ENCODE measurements at places on chromosomes 7 and 10.

GRCh38 chr10:31083765-31084184 lies 52.1 kb upstream of the ZNF438 start:
- no peak for DNase-seq

DNA sequence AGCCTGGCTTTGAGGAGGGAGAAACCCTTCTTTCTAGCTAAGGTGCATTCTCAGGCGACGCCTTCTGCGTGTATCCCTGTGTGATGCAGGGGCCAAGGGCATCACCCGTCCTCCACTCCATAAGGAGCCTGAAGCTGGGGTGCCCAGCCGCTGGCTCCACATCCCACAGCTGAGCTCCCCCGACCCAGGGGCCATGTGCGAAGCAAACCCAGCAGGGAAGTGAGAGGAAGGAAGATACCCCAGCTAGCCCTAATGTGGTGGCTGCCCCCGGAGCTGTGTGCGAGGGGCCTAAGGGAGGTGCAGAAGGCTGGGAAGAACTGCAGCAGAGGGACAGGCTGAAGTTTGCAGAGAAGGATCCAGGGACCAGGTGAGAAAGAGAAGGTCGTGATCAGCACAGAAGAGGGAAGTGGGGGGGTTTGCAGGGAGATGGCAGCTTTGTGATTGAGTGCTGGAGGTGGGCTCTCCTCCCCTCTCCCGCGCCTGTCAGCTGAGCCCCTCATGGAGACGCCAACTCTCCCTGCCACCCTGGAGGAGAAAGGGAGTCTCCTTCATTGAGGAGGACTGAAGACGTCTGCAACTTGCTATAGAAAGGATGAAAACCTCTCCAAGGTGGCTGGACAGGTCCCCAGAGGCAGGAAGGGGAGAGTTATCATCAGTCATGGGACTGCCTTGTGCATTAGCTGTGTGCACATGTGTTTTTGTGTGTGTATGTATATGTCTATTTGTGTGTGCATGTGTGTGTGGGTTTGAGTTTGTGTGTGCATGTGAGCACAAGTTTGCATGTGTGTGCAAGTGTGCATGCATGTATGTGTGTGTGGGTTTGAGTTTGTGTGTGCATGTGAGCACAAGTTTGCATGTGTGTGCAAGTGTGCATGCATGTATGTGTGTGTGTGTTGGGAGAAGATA lies 3.5 kb upstream of the CALML5 start:
- DNase-seq: no peak

- DNase-seq: no peak
Observed at GRCh38 chr7:105016709-105017656, 3.0 kb downstream of the KMT2E start.

DNA sequence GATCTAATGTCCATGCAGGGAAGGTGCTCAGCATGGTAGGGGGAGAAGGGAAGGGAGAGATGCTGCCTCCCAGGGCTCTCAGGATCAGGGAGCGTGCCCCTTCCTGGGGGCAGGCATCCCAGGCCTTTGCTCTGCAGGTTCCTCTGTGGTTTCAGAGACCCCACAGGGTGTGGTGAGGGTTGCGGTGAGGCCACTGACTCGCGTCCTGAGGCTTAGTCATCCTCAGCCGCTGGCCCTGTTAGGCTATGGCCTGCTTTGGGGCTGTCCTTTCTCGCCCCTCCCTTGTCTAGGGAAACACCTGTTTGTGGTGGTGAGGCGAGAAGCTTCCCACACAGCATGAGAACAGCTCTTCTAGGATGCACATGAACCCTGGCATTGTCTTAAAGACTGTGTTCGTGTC lies 558.3 kb upstream of the FOXK1 start:
- DNase-seq: no peak

GRCh38 chr7:143954135-143954534 lies 509 bp upstream of the OR2F1 start:
- DNase-seq: no peak

DNA sequence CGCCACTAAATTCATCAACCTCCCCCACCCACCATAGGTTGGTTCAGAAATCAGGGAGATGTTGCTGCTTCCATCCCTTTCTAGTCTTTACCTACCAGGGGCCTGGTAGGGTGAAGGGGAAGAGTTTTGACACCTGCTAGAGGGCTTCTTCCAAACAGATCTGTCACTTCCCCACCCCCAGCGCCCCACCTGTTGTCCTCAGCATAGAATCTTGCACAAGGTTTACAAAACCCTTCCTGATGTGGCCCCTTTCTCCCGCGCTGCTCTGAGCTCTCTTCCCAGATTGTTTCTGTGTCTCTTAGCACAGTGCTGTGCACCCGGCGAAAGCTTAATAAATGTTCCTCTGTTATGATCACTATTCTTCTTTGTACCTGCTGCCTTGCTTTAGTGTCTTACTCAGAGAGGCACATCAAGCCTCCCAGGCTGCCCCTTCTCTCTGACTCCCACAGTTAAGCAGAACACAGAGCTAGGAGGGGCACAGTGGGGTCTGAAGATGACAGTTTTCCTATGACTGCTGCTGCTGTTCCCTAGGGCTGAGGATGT lies 11.2 kb upstream of the C10orf95 start:
- DNase-seq: no peak

- DNase-seq: no peak
Observed at GRCh38 chr7:44075296-44076075, 6.8 kb downstream of the POLM start.

Measured in cortex of kidney (tissue), 1 donor.